ENCODE measurements at places on chromosomes 16 and 17. TPM values are rescaled to one million over a fixed set of nuclear protein-coding genes. Genes with fewer than 3 reads are reported as not detected.

The FOXC2 gene
- total RNA-seq, result 9.2 TPM

The HOXB2 gene
- total RNA-seq, result 35.6 TPM

The MYH1 gene
- total RNA-seq, result not detected

The ITGAX gene
- total RNA-seq, result 2.4 TPM

The OR1A1 gene
- not detected for total RNA-seq

The XYLT1 gene
- 1.3 TPM for total RNA-seq

The PLA2G10 gene
- total RNA-seq, result not detected

The GRAPL gene
- not detected for total RNA-seq

The RNF157 gene
- 10.0 TPM for total RNA-seq

The TVP23A gene
- total RNA-seq, result 0.08 TPM

The ADAD2 gene
- 0.13 TPM for total RNA-seq

The PRSS8 gene
- total RNA-seq, result not detected

The KRTAP2-2 gene
- not detected for total RNA-seq

The DBF4B gene
- 11.7 TPM for total RNA-seq

The TAT gene
- total RNA-seq, result not detected

The UMOD gene
- not detected for total RNA-seq

The CCL4L2 gene
- not detected for total RNA-seq

The CTF1 gene
- total RNA-seq, result not detected

The TBX6 gene
- 0.64 TPM for total RNA-seq

The KRT12 gene
- 3.4 TPM for total RNA-seq

The MT3 gene
- not detected for total RNA-seq

The CD19 gene
- total RNA-seq, result not detected

The SLC4A1 gene
- not detected for total RNA-seq

The CA4 gene
- total RNA-seq, result not detected

The SDK2 gene
- total RNA-seq, result 0.03 TPM

The SEC14L5 gene
- not detected for total RNA-seq

The ITGAL gene
- not detected for total RNA-seq

The APOH gene
- total RNA-seq, result not detected

The SCRN2 gene
- total RNA-seq, result 33.2 TPM

The CRISPLD2 gene
- 0.77 TPM for total RNA-seq

The GP1BA gene
- not detected for total RNA-seq

The ALOX15 gene
- total RNA-seq, result not detected

The SHISA9 gene
- 0.16 TPM for total RNA-seq

The PRSS33 gene
- 14.9 TPM for total RNA-seq

The ZNRF1 gene
- total RNA-seq, result 36.6 TPM

The CCDC144A gene
- total RNA-seq, result 2.6 TPM

The TBC1D28 gene
- total RNA-seq, result not detected

The ATP6V0A1 gene
- 22.3 TPM for total RNA-seq

The RHBDF1 gene
- total RNA-seq, result 88.3 TPM

The SAMD14 gene
- 2.8 TPM for total RNA-seq

The KRTAP1-1 gene
- not detected for total RNA-seq

The DNAH2 gene
- 8.5 TPM for total RNA-seq

The BAIAP3 gene
- 2.0 TPM for total RNA-seq

The PSMC5 gene
- 120 TPM for total RNA-seq

The CLEC3A gene
- total RNA-seq, result 0.15 TPM

The DRC3 gene
- total RNA-seq, result 2.9 TPM

The CES1 gene
- not detected for total RNA-seq
